Omental fat pad (tissue), 4 donors: ENCODE measurements at places on chromosomes 6 and 20. TPM values are rescaled to one million over a fixed set of nuclear protein-coding genes. Genes with fewer than 3 reads are reported as not detected.

The MUCL3 gene
- not detected for total RNA-seq

DNA sequence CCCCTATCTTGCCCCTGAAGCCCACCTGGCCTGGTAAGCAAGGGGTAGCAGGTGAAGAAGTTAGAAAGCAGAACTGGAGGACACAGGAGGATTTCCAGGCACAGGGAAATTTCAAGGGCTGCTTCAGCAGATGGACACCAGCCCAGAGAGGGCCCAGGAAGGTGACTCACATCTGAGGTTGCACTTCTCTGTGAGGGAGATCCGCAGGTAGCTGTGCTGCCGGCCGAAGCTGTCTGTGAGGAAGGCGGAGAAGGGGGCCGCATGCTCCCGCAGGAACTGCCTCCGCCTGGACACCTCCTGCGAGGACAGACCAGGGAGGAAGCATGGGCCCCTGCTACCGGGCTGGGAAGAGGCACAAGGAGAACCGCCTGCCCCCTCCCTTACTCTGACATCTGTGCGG is 7.1 kb downstream of the MOCS1 start:
- no peak for DNase-seq

- DNase-seq: no peak
Observed at GRCh38 chr6:169289619-169290339, 36.1 kb upstream of the THBS2 start.

DNA sequence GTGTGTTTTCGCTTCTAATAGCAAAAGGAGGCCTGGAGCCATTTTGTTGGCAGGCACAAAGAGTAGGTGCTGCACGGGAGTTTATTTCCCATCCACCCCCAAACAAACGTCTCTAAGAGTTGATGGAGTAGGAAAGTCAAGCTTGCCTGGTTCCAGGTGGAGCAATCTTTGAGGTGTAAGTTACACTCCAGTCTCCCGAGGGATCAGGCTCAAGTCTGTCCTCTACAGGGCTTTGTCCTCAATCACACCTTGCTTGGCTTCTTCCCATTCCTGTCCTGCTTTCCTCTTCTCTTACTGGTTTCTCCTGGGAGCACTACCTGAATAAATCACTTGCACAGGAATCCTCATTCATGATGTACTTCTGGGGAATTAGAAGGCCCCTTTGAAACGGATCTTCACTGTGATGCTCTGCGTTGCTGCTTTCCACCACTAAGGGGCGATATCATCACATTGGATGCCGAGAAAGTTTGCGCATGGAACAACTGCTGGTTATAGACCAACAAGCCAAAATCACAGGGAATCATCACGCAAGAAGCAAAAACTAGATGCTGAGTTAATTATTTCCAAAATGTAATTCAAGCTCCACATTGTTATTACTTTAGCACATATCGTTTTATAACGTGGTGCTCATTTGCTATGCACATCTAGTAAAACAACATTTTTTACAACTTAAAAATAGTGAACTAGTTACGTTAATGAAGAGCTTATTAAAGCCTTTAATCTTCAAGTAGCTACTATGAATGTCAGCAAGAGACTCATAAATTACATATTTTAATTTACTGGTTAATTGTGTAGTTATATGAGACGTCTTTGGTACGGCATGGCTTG is 156.8 kb downstream of the DNAH8 start:
- peak; percentile 31 for DNase-seq

GRCh38 chr20:50391444-50392137 is 118.6 kb upstream of the PTPN1 start:
- DNase-seq: no peak

DNA sequence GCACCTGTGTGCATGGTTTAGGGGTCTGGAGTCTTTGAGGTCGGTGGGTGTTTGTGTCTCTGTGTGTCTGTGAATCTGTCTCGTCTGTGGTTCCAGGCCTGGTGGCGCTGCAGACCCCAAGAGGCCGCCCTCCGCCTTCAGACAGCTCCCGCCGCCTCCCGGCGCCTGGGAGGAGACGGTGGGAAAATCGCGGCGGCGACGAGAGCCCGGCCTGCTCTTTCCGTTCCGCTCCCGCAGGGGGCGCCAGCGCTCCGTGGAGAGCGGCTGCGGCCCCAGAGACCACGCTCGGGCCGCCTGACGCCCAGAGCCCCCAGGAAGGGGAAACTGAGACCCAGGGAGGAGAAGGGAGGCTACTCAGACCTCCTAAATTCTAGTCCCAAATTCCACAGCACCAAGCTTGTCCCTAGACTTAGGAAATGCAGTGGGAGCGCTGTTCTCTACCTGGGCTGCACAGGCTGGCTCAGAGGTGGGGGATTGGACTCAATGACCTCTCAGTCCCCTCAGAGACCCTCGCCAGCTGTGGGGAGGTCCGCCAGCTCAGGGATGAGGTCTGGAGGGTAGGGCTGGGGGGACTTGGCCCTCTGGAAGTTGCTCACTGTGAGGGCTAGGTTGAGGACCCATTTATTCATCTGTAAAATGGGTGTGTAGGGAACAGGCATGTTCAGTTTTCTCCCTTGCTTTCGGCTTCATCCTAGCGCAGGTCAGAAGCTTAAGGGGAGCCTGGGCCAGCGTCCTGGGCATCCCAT is 36.9 kb upstream of the BLCAP start:
- DNase-seq: peak; percentile 35

The TINAG gene
- total RNA-seq: not detected

DNA sequence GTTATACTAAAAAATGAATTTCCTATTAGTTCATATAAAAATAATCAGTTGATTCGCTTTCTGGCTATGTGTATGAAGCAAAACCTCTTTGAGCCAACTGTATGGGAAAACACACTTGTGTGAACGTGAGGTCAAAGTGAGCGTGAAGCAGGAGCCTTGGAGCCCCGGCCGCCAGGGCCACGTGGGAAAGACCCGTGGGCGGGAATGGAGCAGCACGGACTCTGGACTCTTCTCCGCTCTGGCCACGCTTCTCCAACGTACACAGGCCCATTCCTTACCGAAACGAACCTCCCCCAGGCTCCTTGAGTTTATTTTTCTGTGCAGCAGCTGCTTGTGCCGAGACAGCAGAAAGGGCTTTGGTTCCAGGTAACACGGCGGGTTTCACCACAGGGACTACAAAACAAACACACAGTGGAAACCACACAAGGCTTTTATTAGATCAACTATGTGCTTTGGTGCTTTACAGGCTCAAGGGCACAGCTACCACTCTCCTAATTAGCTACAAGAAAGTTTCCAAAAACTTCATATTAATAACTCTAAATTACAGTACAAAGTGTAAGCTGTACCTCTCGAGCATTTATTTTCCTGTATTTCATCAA is 62.7 kb downstream of the TAF4 start:
- no peak for DNase-seq

DNA sequence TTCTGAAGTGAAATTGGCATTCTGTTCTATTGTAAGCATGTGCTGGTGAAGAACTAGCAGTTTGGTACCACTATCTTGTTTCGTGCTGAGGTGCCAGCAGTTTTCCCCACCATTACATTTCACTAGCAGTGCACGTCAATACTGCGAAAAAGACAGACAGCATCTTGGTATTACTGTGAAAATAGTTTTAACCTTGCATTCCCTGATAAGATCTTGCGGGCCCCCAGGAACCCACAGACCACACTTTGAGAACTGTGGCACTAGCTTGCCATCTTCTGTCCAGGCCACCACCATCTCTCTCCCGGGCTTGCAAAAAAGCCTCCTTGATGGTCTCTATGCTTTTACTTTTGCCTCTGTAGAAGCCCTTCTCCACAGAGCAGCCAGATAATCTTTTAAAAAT is 185.7 kb downstream of the BACH2 start:
- DNase-seq: no peak

- DNase-seq: no peak
Observed at GRCh38 chr20:48096957-48097890, 311.9 kb upstream of the SULF2 start.

- no peak for DNase-seq
Observed at GRCh38 chr6:163489584-163489983, 75.1 kb downstream of the QKI start.

DNA sequence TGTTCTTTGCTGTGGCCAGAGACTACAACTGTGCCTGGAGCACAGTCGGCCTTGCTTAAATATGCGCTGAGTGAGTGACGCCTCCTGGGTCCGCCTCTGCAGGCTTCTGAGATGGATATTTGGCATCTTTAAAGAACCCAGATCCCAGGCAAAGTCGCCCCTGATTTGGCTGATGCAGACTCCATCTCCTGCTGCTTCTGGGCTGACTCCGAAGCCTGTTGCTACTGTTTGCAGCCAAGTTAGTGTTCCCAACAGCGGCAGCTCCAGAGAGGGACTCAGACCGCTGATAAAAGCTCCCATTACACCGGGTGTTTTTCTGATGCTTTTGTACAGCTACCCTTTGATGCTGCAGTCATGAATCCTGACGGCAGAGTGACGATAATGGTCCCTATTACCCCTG is 83.0 kb upstream of the SULF2 start:
- DNase-seq: no peak
